Left cardiac atrium (tissue), 4 donors: ENCODE measurements at places on chromosomes 3 and 15. TPM values are rescaled to one million over a fixed set of nuclear protein-coding genes. Genes with fewer than 3 reads are reported as not detected.

- DNase-seq, result no peak
These were observed 6.5 kb downstream of the POPDC2 start for GRCh38 chr3:119653876-119654275.

- no peak for DNase-seq
These were observed 756.3 kb downstream of the NTRK3 start for GRCh38 chr15:87500240-87500639.

DNA sequence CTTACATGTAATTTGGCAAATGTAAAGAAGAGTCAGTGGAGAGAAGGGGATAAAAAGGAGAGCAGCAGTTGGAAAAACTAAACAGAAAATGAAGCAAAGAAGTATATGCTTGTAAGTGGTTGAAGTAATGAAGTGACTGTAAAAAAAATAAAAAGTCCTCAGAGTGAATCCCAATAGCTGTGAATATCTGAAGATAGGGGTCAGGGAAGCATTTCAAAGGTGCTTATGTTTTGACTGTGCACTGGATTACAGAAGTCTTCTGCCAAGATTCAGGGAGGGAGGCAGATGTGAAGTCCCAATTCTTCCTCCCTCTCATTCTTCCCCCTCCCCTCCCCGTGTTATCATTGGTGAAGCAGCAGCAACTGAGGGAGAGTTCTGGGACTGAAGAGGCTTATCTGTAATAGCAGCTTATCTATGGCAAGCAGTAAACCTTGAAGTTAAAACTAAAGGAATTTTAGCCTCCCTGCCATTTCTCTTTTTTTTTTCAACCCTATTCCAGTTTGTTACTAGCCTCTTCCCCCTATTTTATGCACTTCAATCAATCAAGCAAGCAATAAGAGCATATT is 597.9 kb downstream of the IGSF11 start:
- no peak for DNase-seq

DNA sequence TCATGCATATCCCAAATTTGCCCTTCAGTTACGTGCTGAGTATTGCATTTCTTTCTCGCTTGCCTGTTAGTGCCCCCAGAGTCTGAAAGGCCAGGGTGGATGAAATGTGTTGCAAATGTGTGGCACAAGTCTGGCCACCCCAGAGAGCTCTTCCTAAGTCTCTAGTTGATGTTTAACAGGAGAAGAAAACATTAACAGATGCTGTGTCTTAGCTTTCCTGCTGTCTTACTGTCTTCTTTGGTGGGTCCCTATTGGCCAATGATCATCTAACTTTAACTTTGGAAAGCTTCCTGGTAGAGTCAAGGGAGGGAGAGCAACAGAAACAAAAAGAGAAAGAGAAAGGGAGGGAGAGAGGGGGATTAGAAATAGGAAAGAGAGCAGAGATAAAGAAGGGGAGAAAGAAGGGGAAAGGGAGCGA is 76.7 kb upstream of the P3H2 start:
- DNase-seq, result no peak

- DNase-seq, result no peak
These were observed 25.9 kb upstream of the GRIP2 start for GRCh38 chr3:14565868-14566588.

DNA sequence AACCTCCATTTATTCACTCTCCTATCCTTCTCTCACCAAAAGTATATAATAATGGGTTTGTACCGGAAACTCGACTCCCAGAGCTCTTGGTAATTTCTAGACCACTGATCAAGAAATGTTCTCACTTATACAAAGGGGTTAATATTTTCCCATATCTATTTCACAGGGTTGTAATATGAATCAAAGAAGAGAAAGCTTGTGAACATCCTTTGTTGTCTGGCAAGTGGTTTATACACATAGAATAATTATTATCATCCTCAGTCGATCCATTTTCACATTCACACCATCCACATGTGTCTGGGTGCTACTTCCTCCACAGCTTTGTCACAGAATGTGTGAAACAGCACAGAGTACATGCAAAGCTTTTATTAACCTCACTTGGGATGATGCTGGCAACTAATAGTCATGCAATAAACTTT is 29.9 kb upstream of the STT3B start:
- DNase-seq, result no peak

- no peak for DNase-seq
These were observed 13.9 kb downstream of the UPK1B start for GRCh38 chr3:119187266-119187665.

The GOLGA8F gene
- not detected for total RNA-seq
